ENCODE measurements at places on chromosomes 1 and 21. TPM values are rescaled to one million over a fixed set of nuclear protein-coding genes. Genes with fewer than 3 reads are reported as not detected.

- H3K4me3 ChIP-seq: no peak overlapping the region
- H3K27ac ChIP-seq: no peak overlapping the region
Measured at GRCh38 chr1:205451202-205451601, 4.6 kb downstream of the BLACAT1 start.

DNA sequence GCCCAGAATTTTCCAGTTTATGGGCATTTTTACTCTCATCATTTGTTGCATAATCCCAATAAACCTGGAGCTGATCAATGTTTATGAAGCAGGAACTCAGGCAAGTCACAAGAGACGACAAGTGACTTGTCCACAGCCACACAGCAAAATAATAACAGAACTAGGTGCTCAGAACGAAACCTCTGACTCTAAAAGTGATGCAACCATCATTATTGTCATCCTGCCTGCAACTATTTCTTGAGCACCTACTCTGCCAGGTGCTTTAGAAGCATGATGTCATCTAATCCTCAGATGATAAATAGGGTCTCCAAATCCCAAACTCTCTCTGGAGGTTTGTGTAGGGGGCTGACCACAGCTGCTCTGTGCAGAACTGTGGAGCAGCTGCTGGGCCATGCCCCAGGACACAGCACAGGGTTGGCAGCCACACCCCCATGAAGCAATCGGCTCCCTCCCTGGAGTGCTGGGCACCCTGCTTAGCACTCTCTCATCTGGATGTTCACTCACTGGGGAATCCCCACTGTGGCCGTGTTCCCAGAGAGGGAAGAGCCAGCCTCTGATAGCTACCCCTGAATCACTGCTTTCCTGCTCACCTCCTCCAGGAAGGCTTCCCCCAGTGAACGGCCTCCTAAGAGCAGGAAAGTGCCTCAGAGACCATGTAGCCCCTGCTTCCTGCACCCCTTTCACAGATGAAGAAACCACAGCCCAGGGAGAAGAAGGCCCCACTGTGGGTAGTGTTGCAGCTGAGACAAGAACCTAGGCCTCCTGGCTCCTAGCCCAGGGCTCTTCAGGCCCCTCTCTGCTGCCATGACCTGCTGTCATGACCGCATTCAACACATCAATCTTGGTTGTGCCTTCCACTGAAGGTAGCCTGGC lies 2.1 kb downstream of the TTC22 start:
- peaks cover 7% of the 10 kb centered on the region for H3K4me1 ChIP-seq
- H3K36me3 ChIP-seq: peaks cover 14% of the 10 kb centered on the region
- peak overlapping the region; percentile 83 for H3K4me3 ChIP-seq
- H3K27me3 ChIP-seq: no peaks in the 10 kb centered on the region

GRCh38 chr1:39818482-39818881 lies 29.8 kb upstream of the BMP8B start:
- H3K27ac ChIP-seq: no peak overlapping the region
- H3K36me3 ChIP-seq: no peaks in the 10 kb centered on the region
- H3K4me3 ChIP-seq: no peak overlapping the region

The TGFB2 gene
- 0.23 TPM for total RNA-seq
